COR-L47 (cell line): ENCODE measurements at places on chromosomes 12 and 14.
A peak's percentile ranks its signal among the peaks of the same experiment; 100 is the strongest.

- DNase-seq, result no peak
Observed at GRCh38 chr12:62458626-62459025, 8.0 kb upstream of the MON2 start.

GRCh38 chr14:28676479-28676878 lies 90.1 kb upstream of the FOXG1 start:
- no peak for DNase-seq

DNA sequence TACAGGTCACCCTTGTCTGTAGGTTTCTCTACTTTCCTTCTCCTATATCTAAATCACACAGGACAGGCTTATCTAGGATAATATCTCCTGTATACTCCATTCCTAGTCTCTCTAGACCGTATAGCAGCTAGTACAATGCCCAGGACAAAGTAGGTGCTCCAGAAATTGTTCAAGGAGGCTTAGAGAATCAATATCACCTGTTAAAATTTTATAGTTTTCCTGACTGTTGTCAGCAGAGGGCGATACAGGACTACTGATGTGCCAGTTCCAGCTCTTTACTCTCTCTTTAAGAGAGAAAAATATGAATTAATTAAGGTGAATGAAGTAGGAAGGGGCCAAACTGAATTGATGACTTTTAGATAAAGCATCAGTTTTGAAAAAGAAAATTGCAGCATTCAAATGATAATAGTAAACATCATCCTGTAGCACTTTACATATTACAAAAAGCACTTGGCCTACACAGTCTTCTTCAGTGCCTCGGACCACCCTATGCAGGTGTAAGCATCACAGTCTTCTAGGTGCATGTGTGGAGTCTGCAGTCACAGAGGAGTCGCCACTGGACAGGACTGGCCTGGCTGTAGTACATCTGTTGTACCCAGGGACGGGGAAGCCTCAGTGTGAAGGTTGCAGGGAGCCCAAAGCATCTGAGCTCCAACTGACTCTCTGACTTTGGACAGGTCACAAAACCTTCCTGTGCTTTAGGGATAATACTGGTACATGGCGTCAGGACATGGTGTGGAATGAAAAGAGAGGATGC lies 61.9 kb upstream of the MAX start:
- DNase-seq, result peak; percentile 41

GRCh38 chr12:3135522-3136461 lies 58.6 kb downstream of the TSPAN9 start:
- peak; percentile 36 for DNase-seq

DNA sequence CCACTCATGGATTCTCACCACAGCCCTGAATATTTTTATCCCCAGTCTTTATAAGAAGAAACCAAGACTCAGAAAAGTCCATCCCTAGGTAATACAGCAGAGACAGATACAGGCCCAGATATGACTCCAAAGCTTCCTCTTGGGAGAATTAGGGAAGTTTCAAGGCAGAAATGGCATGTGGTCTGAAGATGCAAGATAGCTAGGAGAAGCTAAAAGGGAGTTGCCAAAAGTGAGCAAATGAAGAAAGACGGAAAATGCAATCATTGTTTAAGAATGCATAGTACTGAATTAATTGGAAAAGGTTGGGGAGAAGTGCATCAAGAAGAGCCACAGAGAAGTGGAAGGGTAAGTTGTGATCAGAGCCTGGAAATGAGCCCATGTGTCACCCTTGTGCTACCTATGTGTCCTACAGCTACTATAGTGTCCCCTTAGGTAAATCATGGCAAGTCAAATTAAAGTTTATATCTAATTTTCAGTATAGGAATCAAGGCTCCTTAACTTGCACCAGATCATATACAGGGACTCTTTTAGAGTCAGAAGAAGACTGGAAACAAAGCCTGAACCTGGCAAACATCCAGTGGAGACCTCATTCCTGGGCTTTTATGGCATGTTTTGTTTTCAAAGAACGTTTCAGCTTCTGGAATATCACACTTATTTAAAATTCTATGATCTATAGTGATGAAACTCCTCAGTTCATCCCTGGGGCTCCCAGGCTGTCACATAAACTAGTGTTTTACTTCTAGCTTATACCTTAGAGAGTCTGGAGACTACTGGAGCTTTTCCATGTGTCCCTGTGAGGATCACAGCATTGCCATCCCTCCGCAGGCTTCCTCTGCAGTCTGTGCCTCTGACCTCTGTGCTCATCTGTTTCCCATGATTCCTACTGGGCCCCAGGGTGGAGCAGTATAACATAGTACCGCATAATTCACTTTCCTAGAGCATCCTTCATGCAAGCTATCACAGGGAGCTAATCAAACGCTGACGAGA lies 189.0 kb upstream of the CDKN3 start:
- no peak for DNase-seq

- peak; percentile 46 for DNase-seq
Observed at GRCh38 chr12:56631790-56632700, 1.9 kb upstream of the BAZ2A start.

- no peak for DNase-seq
Observed at GRCh38 chr14:89036371-89036770, 211.9 kb downstream of the TTC8 start.

- DNase-seq, result no peak
Observed at GRCh38 chr14:50798048-50798421, 32.9 kb downstream of the NIN start.

GRCh38 chr14:33631021-33631420 lies 319.9 kb downstream of the EGLN3 start:
- no peak for DNase-seq

DNA sequence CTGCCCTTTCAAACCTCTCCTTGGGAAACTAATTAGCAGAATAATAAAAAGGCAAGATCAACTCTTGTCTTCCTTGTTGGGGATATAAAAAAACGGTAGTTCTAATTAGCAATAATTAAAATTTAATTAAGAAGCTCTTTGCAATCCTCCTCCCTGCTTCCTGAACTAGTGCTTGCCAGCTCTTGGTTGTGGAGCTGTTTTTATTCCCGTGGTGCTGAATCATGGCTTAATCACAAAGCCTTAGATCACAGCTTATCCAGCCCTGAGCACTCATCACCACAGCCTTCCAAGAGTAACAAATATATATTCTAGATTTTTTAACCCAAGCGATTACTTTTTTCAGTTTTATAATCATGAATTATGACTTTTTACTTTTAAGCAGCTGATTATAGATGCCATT lies 63.2 kb upstream of the INSM2 start:
- DNase-seq, result peak; percentile 26

- no peak for DNase-seq
Observed at GRCh38 chr14:72617391-72618031, 276.4 kb downstream of the DPF3 start.

DNA sequence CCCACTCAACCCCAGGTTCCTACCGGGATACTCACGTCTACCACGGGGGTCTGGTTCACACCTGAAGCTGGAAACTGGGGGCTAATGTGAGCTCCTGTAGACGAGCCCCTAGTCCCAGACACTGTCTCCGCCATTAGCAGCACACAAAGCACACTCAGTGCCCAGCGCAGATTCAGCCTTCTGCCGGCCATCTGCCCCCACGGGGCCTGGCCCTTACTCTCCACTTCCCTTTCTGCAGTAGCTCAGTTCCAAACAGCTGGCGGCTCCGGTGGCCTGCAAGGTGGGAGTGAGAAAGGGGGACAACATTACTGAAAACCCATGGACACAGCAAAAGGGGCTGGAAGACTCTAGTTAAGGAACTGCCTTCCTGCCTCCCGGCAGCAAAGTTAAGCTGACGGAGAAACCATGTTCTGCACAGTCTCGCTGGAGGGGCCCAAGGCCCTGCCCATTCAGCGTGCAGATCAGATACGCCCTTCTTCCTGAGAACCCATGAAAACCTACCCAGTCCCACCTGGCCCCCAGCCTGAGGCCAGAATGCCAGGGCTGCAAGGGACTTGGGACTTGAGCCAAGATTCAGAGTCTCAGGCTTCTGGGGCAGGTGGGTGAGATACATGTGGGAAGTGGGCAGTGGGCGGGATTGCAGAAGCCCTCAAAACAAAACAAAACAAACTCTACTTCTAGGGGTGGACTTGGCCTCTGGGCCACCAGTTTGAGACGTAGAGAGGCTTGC lies 2.1 kb downstream of the SLC8B1 start:
- DNase-seq, result no peak

DNA sequence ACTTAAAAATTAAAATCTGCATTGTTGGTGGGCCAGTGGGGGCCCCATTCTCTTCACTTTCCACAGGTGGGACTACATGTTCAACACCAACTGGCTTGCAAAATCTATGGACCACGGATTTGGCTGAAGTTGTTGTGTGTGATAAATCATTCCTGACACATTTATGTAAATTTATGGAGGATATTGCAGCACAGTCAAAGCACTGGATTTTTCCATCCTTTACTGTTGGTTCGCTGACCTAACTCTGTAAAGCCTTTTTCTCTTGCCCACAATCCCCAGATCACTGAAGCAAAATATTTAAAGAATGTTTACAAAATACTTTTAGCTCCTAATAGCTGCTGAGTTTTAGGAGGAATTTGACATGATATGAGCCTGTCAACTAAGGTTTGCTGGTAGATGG lies 219.7 kb upstream of the PRICKLE1 start:
- no peak for DNase-seq

DNA sequence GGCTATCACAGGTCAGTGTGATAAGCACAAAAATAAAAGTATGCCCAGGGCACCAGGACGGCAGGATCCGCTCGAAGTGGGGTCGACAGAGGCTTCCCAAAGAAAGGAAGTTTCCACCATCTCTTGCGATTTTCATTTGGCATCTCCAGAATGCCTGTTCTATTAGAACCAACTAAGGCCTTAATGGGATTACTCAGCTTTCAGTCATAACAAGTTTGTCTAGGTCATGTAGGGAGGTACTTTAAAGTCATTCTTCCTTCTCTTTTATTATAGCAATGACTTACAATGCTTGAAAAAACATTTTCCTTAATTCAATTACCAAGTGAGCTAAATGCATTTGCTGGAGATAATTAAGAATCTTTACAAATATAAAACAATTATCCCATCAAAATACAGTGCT lies 83.6 kb upstream of the DIO3 start:
- no peak for DNase-seq

GRCh38 chr12:5622280-5622679 lies 190.4 kb downstream of the NTF3 start:
- DNase-seq, result no peak

DNA sequence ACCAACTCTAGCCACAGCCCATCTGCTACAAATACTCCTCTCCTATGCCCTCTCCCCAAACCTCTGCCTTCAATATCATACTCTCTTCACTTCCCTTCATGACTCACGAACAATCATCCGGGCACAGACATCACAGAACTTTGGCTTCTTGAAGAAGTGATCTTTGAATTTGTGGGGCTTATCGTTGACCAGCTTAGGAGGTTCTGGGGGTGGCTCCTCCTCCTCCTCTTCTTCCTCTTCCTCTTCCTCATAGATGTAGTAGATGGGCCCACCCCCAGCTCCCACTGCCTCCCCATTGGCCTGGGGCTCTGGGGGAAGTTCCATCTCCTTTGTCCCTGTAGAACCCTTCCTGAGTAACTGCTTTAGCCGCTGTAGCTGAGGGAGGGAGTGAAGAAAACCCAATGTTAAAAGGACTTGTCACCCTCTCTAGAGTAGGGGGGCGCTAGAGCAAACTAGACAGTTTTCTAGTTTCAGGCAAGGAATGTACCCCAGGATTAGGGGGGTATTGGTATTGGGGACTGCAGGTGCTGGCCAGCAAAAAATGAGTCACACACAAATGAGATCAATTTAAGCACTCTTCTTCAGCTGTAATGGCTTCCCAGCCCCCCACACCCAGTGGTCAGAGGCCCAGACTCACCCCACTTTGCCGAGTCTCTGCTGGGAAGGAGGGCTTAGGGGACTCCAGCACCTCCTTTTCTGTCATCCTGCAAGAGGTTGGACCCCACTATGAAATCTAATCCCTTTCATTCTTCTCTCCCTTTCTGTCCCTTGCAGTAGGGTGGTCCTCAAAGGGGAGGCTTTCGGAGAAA lies 1.8 kb downstream of the STAC3 start:
- DNase-seq, result no peak

DNA sequence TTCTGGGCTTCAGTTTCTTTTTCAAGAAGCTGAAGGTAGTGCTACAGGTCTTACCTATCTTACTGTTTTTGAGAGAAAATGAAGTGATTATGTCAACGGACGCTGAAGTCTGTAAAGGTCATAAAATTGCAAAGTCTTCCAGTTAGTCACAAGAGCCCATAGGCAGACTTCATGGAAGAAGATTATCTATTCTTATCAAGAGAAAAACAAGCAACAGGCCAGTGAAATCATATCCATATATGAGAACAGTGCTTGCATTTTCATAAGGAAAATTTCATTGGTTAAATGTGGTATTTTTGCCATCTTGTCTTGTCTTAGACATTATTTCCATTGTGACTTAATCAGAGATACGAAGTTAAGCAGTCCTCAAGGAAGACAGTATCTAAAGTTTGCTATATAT lies 412.7 kb upstream of the SEL1L start:
- no peak for DNase-seq

DNA sequence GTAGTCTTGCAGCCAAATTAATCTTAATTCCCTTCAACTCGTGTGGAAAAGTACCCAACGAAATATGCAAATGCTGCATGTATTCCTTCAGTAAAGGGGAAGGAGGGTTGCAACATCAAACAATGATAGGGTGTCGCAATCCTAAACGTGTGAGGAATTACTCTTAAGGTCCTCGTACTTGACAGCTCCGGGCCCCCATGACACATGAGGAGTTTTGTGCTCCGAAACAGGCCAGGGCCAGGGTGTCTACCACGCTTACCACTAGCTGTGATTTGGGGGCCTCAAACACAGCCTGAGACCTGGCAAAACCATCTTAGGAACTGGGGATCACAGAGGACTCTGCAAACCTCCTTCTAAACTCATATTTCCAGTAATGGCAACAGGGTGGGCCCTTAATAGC lies 20.4 kb downstream of the FOS start:
- no peak for DNase-seq

- DNase-seq, result no peak
Observed at GRCh38 chr12:116861320-116861719, 19.9 kb downstream of the HRK start.

- DNase-seq, result no peak
Observed at GRCh38 chr12:56803750-56804149, 40.6 kb downstream of the HSD17B6 start.

DNA sequence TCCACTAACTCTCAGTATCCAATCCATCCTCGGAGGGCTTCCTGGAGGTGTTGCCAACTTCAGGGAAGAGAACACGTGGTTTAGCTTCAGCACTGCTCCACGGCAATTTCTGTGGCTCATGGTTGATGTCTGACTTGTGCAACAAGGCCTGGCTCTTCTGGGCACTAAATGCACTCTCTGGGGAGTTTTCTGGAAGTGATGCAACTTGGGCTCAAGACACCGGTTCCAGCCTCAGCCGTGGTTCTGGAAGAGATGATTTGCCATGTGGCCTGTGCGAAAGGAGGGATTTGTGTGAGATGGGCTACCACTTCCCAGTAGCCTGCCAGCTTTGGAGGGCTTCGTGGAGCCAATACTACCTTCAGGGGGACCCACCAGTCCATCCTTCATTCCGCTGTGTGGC lies 118.6 kb upstream of the RTL1 start:
- DNase-seq, result no peak

GRCh38 chr12:26245175-26245942 lies 50.0 kb downstream of the SSPN start:
- no peak for DNase-seq

DNA sequence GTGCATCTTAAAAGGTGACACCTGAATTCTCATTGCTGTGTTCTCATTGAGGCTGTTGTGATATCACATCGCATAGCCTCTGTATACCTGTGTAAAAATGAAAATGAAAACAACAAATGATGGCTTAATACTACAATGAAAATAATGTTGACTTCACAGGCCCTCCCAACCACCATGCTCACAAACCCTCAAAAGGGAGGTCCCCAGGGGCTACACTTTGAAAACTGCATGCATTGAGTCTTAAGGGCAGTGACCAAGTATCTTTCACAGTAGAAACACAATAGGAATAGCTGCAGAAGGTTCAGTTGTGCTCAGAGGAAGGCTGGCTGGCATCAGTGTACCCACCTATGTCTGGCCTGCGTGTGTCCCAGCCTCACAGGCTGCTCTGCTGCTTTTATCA lies 27.6 kb upstream of the KCNK13 start:
- DNase-seq, result no peak
